ENCODE measurements at places on chromosomes 12 and 14.

DNA sequence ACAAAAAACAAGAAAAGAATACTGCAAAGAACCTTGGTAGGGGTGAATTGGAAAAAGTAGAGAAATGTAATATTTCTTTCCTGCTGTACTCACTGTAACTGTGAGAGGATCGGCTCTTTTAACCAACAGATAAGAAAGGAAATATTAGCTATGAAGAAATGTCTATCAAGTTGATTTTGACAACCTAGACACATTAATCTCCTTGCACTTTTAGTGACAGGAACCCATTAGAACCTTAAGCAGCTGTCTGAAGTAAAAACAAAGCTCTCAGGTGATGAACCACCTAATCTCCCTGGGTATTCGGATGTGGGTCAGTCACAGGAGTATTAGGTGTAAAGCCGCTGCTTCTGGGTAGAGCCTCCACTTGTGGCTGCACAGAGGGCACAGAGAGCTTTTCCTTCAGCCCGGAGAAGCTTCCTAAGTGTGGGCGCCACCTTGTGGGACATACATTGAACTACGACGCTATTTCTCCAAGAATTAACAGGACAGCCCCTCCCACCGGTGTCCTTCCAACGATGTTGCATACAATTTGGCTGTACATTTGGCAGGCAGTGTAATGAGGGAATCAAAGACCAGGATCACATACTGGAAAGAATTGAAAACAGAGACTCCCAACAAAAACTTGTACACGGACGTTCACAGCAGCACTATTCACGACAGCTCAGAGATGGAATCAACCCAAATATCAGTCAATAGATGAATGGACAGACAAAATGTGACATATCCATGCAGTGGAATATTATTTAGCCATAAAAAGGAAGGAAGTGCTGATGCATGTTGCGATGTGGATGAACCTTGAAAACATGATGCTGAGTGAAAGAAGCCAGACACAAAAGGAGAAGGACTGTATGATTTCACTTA is 28.9 kb upstream of the MAPKAPK5 start:
- DNase-seq, result peak; percentile 73

- DNase-seq, result no peak
These were observed 27.3 kb upstream of the OSBPL8 start for GRCh38 chr12:76586764-76587395.

DNA sequence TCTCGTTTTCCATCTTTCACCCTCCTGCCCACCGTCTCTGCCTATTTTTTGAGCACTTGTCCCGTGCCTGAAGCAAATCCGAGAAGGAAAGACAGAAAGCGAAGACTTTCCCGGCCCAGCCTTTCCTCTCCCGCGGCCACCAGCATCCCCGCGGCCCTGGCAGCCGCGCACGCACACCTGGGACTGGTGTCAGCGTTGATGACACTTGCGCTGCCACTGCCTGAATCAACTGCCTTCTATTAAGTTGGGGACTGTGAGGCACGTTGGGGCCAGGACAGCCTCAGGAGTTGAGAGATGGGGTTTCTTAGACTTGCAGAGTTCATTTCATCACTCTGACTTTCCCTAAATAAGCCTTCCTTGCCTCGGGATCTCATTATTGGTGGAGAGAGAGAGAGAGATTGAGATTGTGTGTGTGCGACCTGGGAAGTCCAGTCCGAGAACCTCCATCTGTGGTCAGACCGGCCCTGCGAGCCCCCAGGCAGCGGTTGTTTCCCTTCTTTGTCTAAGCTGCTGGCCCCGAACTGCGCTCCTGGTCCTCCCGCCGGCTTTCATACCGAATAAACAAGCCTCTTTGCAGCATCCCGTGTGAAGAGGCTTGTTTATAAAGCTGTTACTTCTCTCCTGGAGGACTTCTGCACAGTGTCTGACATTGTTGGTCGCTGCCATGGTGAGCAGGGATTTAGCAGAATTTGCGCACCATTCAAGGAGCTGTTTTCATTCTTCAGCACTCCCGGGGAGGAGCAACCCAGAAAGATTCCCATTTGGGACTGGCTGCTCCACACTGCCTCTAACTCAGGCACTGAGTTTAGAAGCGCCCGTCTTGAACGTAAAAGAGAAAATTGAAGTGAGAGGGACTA is 1.5 kb downstream of the PDZRN4 start:
- DNase-seq, result no peak

DNA sequence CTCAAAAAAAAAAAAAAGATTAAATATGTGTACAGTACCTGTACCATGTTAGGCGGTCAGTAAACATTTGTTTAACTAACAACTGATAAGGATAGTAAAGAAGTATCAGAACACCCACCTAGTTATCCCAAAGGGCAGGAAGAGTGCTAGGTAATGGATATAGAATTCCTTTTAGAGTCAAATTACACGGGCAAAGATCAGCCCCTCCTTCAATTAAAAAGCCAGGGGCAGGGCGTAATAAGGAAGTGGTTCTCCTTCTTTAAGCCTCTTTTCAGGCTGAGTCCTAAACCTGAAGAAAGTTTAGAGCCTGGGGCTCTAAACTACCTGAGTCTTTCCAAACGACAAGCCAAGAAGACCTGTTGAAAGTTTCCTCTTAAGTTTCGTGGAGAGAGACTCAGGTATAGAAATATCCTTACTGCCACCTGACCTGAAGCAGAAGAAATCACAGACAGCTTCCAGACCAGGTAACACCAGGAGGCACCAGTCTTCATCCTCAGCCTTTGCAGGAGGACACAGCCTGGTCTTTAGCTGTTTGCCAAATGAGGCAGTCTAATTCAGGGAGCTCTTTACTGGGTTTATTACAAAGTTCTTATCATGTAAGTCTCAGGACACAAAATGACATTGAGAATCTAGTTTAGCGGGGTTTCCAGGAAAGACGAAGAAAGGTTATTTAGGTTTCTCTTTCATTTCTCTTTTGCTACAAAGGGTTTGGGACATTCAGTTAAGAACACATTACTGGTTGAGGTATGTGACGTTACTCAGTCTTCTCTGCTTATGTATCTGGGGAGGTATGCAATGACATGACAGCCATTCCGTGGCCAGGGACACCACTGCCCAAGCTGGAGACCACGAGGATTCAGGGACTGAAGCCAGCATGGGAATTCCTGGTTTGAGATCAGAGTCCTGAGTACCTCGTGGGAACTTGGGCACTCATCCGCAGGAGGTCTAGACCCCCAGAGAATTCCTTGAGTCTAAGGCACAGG is at the start of gene BCL2L14:
Gene BCL2L14, plus strand, starts transcription at position 266 of the 983 bp plus-strand sequence. CDS start 8,367 bp downstream, outside the sequence.
- no peak for DNase-seq

DNA sequence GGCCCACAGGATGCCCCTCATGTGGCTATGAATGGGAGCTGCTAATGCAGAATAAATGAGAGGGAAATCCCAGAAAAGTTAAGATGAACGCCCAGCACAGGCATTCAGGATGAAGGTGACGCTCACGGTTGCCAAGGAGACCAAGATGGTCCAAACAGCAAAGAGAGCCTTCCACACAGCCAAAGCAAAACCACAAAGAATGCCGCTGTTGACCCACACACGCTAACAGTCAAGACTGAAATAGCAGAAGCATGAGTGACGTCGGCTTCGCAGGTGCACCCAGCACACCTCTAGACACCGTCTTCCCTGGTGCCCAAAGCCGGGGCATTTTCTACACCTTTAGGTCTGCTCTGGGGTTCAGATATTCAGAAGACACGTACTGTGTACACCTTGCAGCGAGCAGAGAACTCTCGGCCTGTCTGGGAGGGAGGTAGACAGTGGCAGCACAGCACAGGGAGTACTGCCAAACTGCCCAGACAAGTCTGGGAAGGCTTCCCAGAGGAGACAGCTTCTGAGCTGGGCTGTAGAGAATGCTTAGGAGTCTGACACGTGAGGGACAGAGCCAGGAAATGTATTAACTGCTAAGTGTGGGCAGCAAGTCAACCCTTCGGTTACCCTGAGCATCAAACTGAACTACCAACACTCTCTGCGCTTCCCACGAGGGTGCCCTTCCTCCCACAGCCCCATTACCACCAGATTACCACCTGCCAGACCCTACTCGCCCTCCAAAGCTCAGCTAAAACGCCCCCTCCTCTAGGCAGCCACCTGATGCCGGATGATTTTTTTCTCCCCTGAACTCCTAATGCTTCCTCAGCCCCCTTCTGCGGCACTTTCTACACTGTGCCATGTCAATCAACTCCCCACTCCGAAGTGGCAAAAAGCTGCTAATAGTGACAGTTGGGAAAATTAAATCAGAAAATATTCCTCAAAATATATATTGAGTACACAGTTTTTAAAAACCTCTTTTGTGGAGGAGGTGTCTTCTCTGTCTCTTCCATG is 50.1 kb downstream of the CCDC88C start:
- no peak for DNase-seq

- no peak for DNase-seq
These were observed 78.8 kb upstream of the RTL1 start for GRCh38 chr14:100982353-100982752.

GRCh38 chr14:52748647-52749292 is 18.8 kb downstream of the STYX start:
- no peak for DNase-seq

GRCh38 chr14:72479461-72479931 is 414.4 kb downstream of the DPF3 start:
- no peak for DNase-seq

GRCh38 chr12:3938042-3938544 is 64.9 kb upstream of the PARP11 start:
- DNase-seq, result no peak

GRCh38 chr12:16449459-16449858 is 102.0 kb downstream of the MGST1 start:
- no peak for DNase-seq

DNA sequence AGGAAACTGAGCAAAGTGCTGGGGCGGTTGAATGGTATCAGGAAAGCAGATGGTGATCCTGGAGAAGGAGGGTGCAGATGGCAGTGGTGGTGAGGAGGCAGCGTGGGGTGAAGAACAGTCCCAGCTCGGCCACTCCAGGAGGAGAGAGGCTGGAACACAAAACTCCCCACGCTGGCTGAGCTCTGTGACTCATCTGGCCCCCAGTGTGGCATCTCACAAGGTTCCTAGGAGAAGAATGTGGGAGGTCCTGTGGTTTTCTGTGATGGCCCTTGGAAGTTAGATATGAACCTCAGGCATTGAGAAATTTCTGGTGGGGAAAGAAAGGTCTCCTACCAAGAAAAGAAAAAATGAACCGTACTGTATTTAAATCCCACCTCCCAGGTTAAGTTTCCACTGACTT is 8.0 kb upstream of the NRXN3 start:
- no peak for DNase-seq

GRCh38 chr12:104460973-104461698 is 4.4 kb downstream of the CHST11 start:
- DNase-seq, result no peak

DNA sequence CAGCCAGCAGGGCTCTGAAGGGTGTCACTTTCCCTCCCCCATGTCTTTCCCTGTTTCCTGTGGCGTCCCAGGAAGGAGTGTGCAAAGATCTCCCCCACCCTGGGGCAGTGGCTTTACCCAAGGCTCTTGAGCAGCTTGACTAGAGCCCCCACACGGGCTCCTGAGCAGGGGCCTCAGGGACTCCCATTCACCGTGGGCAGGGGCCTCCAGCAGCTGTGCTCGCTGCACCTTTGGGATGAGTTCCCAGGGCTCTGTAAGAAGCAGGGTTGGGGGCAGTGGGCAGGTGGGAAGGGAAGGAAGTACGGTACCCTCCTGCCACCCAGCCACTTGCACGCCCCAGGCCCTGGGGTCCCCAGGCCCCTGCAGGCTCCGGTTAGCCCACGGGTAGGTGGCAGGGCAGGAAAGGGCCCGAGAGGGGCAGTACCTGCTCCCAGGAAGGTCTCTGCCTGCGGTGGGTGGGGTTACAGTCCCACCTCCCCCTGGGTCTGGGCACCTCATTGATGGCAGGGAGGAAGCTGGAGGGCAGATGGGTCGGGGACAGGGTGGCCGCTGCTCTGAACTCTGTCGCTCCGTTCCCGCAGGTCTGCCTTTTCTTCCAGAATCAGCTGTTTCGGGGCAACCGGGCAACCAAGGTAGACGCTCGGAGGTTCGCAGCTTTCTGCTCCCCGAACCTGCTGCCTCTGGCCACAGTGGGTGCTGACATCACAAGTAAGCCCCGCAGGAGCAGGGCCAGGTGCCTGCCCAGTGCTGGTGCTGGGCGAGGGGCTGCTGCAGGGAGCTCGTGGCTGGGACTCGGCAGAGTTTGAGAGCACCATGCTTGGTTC is 13.0 kb downstream of the ASPG start:
- DNase-seq, result no peak

- no peak for DNase-seq
These were observed 51.5 kb downstream of the TMPRSS12 start for GRCh38 chr12:50894241-50894640.

- DNase-seq, result no peak
These were observed 115.8 kb upstream of the CCDC198 start for GRCh38 chr14:57609192-57610075.

- no peak for DNase-seq
These were observed 136.8 kb upstream of the TBX3 start for GRCh38 chr12:114820796-114821195.

- DNase-seq, result no peak
These were observed 3.0 kb downstream of the HSP90B1 start for GRCh38 chr12:103933237-103933636.

DNA sequence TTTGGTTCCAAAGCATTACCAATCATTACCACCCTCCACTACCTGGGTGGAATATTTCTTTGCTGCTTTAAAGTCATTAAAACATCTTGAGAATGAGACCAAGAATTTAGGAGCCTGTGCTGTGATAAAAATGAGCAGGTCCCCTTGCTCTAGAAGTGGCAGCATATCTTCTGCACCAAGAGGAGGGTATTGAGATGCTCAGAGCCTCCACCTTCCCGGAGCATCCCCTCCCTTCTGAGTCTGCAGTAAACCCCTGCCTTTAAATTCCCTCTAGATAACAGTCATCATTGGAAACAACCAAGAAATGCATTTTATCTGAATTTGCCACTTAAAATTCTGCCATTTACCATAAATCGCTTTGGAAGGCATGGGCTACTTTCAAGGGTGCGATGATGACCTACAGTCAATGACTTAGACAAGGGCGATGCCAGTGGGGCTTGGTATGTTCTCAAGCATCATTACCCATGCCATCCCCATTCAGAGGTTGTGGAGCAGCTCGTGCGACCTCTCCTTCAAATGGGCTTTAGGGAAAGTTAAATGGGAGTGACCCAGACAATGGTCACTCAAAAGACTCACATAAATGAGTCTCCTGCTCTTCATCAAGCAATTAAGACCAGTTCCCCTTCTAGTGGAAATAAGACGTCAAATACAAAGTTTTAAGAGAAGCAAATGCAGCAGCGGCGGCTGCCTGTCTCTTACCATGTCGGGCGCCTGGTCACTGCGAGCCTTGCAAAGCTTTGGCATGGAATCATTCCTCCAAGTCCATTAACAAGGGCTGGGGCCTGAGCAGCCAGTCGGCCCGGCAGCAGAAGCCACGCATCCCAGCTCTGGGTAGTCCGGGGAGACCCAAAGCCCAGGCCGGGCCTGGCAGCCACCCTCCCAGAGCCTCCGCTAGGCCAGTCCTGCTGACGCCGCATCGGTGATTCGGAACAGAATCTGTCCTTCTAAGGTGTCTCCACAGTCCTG is 334.5 kb downstream of the TMEM121 start:
- DNase-seq, result no peak

GRCh38 chr12:6423267-6424007 is 21.3 kb upstream of the CD27 start:
- peak; percentile 39 for DNase-seq

GRCh38 chr14:86902176-86902950 is 1090.6 kb downstream of the GALC start:
- DNase-seq, result no peak

- no peak for DNase-seq
These were observed 14.2 kb downstream of the SINHCAF start for GRCh38 chr12:31311634-31312258.

GRCh38 chr12:96720363-96720705 is 186.7 kb upstream of the NEDD1 start:
- peak; percentile 15 for DNase-seq

GRCh38 chr12:3679831-3680230 is 73.1 kb downstream of the CRACR2A start:
- DNase-seq, result no peak

Data from 8988T (cell line).